Frontal cortex (tissue), 4 donors: ENCODE measurements at places on chromosomes 2 and 18.

DNA sequence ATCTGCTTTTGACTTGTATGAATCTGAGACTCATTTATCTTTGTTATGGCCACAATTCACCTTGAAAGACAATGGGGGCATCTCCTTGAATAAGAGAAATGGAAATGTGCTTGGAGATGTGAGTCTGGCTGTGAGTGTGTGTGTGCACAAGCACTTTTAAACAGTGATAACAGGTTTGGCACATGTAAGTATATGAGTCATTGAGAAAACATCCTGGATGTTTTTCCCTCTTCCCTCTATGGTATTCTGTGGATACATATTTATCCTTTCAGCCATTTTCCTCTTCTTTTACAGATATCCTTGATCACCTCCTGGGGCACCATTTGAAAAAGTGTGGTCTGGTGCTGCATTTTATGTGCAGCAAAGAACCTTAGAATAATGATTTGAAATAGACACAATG is 317.3 kb upstream of the THUMPD2 start:
- DNase-seq: no peak

- no peak for DNase-seq
Observed at GRCh38 chr18:58230438-58231179, 186.6 kb downstream of the NEDD4L start.

GRCh38 chr2:2237563-2237962 is 93.5 kb downstream of the MYT1L start:
- DNase-seq: no peak

- no peak for DNase-seq
Observed at GRCh38 chr2:43648994-43649701, 12.1 kb downstream of the PLEKHH2 start.

- DNase-seq: no peak
Observed at GRCh38 chr18:37946324-37946723, 380.7 kb upstream of the CELF4 start.

DNA sequence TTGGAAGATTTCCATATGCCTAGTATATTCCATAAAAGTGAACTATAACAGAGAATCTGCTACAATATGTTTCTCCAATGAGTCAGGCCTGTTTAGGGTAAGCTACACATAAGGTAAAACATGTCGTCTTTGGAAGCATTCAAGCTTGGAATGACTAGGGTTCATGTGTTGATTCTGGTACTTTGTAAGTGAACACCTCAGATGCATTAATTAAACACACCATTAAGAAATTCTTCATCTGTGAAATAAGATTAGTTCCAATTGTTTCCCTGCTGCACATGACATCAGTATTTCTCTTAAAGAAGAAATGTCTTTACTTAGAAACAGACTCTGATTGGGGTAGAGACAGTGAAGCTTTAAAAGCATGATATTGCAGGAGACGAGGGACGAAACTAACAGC is 461.1 kb upstream of the NXPH2 start:
- no peak for DNase-seq

DNA sequence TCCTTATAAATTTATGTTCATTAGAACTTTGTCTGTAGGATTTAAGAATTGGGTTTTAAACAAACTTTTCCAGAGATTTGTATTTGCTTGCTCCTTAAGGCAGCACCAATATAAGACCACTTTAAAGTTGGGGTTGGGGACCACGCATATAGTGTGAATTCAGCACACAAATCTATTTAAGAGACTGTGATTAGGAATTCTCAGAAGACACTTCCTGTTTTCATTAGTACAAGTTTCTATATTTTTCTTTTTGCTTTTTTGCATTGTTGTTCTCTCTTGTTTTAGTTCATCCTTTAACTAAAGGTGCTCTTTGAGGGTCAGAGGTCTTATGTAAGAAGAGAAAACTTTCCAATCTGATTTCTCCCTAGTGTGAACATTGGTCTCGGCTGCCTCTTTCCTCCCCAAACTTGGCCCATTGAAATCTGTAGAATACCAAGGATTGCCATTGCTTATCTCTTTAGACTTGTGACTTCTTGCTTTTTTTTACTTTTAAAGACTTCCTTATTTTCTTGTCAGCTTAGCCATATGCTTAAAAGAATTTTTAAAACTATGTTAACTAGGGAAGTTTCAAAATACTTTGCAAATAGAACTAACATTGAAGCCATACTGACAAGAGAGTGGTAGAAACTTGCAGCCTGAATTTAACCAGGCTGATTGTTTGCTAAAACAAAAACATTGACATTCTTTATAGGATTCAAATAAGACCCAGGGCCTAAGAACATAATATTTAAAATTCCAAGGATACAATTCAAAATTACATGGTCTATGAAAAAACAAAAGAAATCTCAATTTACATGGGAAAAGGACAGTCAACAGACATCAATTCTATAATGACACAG is 264.1 kb upstream of the FN1 start:
- no peak for DNase-seq

DNA sequence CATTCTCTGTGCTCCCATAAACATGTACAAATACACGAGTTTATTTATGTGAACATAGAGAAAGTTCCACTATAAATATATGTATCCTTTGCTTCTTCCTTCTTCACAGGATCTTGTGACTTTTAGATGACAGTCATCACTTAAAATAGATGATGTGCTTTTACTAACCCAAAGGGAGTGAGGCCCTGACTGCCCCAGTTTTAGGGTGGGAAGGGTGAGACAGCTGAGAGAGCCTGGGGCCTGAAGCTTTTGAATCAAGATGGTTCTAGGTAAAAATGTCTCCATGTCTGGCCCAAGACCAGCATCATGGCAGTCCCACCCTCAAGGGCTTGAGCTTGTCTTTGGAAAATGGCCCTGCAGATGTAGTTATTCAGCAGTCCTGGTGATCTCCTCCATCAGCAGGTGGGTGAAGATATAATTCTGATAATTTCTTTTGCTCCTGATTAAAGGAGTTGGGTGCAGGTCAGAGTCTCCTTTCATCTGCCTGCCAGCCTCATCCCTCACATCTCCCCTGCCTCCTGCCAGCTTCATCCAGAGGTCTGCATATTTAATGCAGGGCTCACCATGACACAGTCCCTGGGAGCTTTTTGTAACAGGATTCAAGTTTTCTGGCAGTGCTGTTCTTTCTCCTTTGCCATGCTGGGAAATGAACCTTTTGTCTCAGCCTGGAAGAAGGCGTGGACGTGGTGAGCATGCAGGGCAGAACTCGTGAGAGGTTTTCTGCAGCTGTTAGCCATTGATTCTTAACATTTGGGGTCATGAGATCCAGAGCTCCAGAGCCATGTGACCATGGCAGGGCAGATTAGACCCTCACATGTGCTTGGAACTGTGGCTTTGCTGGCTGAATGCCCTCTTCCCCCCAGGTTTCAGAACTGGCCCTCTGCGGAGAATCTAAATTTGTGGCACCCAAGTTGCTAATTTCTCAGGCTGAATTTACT is 2.7 kb downstream of the HRH4 start:
- no peak for DNase-seq

- no peak for DNase-seq
Observed at GRCh38 chr18:36307513-36307912, 10.0 kb downstream of the FHOD3 start.

GRCh38 chr2:166440313-166440712 is 53.7 kb downstream of the SCN7A start:
- no peak for DNase-seq

GRCh38 chr2:105801961-105802360 is 57.2 kb downstream of the NCK2 start:
- no peak for DNase-seq

DNA sequence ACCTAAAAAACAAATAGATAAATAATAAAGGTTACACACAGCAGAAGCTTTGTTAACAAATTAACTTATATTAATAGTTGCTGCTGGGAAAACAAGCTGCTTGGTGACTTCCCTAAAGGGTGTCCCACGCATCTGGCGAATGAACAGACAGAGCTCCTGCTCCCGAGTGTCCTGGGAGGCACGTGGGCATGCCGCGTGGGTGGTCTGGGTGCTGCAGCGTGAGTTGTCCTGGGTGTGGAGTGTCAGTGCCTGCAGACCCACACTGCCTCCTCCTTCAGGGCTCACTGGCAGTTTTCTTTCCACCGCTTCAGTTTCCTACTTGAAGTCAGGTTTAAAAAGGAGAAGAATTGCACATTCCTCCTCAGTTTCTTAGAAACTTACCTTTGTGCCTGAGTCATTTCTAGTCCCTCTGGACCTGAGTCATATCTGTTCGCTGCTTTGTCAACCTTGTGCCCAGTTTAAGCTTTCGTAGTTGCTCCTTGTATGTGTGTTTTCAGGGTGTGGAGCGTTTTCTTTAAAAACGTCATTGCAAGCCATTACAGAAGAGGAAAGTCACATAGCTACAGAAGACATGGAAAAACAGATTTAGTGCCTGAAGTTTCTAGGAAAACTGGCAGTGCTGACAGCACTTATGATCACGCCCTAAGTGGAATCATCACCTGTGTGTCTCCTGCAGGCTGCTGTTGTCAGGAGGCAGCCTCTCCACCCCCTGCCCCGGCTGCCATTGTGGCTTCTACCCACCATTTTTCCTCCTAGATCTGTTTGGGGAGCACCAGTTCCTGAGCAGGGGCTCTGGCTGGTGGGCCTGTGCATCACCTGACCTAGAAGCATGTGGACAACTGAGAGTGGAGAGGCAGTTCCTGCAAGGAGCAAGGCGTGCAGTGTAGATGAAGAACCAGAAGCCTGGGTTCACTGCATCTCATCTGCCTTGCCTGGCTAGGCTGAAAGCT is 24.5 kb downstream of the IMPA2 start:
- DNase-seq: no peak

DNA sequence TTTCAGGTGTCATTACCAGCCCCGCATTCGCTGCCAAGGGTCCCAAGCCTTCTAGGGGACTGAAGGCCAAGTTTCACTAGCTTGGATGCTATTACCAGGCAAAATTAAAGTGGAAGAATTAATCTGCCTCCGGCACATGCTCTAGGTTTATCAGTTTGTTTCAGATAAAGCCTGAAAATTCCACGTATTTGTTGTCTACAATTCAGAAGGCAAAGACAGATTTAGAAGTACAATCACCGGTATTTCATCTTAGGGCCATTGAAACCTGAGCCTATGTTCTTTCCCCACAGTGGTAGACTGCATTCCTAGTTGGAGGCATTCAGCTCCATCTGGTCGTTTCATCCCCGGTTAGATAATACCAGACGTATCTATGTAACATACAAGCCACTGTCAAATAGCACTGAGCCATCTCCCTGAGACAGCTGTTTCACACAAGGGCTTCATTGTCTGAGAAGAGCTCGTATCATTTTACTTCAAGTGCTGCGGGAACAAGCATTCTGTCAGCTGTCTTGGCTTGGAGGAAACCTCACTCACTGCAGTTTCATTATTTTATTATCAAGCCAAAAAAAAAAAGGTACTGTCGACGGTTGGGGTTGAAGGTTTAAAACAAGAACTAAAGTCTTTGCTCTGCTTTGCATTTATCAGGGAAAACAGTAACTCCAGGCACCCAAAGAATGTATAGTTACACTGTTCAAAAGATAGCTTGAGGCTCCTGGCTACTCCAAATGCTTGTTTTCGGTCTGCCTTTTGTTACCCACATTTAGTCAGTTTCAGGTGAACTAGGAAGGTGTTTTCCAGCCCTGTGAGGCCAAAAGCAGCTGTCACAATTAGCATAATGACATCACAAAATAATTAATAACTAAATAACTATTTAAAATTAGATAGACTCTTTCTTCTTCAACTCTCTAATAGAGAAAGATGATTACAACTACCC is 76.7 kb downstream of the TGIF1 start:
- DNase-seq: no peak

DNA sequence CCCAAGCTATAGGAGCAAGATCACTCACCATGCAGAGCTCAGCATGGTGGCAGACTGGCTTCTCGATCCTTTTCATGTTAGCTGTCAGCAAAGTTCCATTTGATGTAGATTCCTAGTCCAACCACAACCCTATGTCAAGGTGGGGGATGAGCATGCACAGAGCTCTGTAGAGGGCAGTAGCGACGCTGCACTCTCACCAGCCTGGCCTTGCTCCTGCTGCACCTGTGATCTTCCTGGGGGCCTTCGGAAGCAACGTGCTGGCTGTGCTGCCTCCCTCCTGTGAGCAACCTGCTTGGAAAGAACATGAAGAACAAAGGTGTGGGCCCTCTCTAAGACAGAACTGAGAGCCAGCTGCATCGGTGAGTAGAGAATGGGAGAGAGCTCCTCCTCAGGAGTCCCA is 479.4 kb upstream of the MYT1L start:
- no peak for DNase-seq

- DNase-seq: no peak
Observed at GRCh38 chr2:101962309-101962708, 29.5 kb upstream of the IL1R2 start.

GRCh38 chr2:231685349-231686191 is 22.8 kb upstream of the PTMA start:
- no peak for DNase-seq

- DNase-seq: no peak
Observed at GRCh38 chr2:106541333-106541732, 54.2 kb downstream of the CD8B2 start.

DNA sequence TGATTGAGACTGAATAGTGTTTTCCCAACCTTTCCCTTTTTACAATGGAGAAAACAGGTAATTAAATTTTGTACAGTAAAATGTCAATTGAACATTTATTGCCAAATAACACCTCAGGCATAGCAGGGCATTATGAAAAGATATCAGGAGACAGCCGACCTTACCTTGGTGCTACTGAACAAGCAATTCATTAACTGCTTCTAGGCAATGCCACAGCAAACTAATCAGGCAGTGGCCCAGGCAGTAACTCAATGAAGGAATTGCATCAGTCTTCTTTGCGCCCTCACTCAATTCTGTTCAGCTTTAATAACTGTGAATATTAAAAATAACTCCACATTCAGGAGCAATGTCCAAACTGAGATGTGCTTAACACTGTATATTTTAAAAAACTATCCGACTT is 6.1 kb downstream of the PLCL1 start:
- DNase-seq: no peak

DNA sequence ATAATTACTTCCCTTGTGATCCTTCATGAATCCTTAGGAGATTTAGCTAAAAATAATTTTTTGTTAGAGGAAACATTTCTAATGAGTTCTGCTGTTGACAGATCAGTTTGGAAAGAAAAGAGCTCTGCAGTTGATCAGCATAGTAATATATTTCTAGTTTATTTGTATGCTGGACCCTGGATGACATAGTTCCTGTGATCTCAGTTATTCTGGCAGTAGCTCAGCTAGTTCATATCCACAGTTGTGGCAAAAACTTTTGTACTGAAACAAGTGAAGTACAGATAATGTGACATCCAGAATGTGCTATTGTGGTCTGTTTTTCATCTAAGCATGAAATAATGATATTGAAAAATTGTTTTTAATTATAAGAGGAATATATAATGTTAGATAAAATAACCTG is 33.7 kb downstream of the ABI2 start:
- DNase-seq: peak; percentile 31

GRCh38 chr2:186517090-186517489 is 31.0 kb downstream of the ZC3H15 start:
- DNase-seq: no peak

- DNase-seq: no peak
Observed at GRCh38 chr18:48490641-48491293, 48.1 kb upstream of the CTIF start.
